Liver (tissue), 10 donors: ENCODE measurements at places on chromosomes 7 and 10.

DNA sequence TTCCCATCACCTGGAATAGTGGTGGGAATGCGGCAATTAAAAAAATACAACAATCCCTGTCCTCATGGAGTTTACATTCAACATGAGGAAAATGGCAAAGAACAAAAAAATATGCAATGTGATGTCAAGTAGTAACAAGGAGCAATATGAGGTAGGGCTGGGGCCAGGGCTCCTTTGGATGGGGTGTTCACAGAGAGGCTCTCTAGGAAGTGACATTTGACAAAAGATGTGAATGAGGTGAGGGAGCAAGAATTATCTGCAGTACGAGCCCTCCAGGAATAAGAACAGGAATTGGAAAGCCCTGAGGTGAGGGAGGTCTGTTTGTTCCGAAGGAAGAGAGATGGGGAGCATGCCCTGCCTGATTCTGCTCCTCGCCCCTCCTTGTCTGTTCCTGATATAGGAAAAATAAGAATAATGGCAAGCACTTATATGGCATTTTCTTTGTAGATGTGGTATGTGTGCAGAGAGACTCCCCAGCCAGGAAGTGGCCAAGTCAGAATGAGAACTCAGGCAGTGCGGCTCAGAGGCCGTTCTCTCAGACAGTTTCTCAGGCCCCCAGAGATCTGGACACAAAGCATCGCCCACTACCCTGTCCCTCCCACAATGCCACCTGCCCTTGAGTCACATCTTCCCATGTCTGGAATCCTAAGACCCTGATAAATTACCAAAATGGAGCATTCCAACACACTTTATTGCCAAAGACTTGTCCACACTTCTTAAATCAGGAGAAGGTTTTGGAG, 105.6 kb downstream of the APBB1IP start:
- no peaks in the 10 kb centered on the region for H3K27me3 ChIP-seq
- no peak for DNase-seq
- no peak overlapping the region for H3K4me3 ChIP-seq
- peaks cover 14% of the 10 kb centered on the region for H3K36me3 ChIP-seq

- H3K4me1 ChIP-seq = peaks cover 26% of the 10 kb centered on the region
- DNase-seq = peak; percentile 68
- no peak overlapping the region for H3K27ac ChIP-seq
Measured at GRCh38 chr7:127792528-127793342, 140.7 kb downstream of the SND1 start.

DNA sequence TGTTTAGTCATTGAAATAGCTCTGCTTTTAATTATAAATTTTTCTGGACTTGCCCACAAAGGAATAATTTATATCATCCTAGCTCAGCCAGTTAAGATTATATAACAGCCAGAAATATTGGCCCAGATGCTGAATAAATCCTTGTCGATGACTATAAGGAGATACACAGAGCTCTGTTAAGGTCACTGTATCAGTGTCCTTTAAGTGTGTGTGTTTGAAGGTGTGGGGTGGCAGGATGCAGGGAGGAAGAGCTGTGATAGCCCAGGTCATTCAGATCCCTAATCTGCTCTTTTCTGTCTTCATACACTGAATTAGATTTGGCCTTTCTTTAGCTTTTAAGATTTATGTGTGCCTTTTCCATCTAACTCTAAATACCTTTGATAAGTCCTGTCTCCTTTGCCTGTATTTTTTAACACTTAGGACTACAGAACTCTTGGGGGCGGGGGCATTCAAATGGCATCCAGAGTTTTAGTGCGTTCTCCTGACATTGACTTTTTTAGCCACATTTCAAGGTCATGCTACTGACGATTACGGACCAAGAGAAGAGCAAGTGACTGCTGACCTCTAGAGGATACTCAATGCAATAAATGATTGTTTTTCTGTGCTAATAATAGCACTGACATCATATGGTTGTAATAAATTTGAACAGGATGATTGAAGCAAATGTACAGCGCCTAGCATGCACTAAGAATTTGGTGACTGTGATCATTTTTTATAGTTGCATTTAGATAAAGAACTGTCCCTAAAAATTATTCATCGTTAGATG, 172.3 kb downstream of the CACNB2 start:
- peak overlapping the region; percentile 30 for H3K27ac ChIP-seq
- no peak overlapping the region for H3K4me3 ChIP-seq
- H3K4me1 ChIP-seq = peaks cover 3% of the 10 kb centered on the region
- no peak for DNase-seq
- no peaks in the 10 kb centered on the region for H3K36me3 ChIP-seq
- H3K27me3 ChIP-seq = no peaks in the 10 kb centered on the region

GRCh38 chr7:124667312-124668153, 98.1 kb downstream of the GPR37 start:
- no peak overlapping the region for H3K4me3 ChIP-seq
- H3K36me3 ChIP-seq = no peaks in the 10 kb centered on the region
- DNase-seq = no peak
- H3K4me1 ChIP-seq = peaks cover 5% of the 10 kb centered on the region
- no peak overlapping the region for H3K27ac ChIP-seq

- no peaks in the 10 kb centered on the region for H3K36me3 ChIP-seq
- H3K27me3 ChIP-seq = no peaks in the 10 kb centered on the region
- H3K4me1 ChIP-seq = no peaks in the 10 kb centered on the region
- no peak overlapping the region for H3K4me3 ChIP-seq
Measured at GRCh38 chr10:11587722-11588259, 23.7 kb downstream of the USP6NL start.

GRCh38 chr10:89419548-89419947, 5.2 kb downstream of the IFIT5 start:
- H3K27me3 ChIP-seq = no peaks in the 10 kb centered on the region
- H3K4me3 ChIP-seq = no peak overlapping the region
- peaks cover 16% of the 10 kb centered on the region for H3K4me1 ChIP-seq
- no peak overlapping the region for H3K27ac ChIP-seq

DNA sequence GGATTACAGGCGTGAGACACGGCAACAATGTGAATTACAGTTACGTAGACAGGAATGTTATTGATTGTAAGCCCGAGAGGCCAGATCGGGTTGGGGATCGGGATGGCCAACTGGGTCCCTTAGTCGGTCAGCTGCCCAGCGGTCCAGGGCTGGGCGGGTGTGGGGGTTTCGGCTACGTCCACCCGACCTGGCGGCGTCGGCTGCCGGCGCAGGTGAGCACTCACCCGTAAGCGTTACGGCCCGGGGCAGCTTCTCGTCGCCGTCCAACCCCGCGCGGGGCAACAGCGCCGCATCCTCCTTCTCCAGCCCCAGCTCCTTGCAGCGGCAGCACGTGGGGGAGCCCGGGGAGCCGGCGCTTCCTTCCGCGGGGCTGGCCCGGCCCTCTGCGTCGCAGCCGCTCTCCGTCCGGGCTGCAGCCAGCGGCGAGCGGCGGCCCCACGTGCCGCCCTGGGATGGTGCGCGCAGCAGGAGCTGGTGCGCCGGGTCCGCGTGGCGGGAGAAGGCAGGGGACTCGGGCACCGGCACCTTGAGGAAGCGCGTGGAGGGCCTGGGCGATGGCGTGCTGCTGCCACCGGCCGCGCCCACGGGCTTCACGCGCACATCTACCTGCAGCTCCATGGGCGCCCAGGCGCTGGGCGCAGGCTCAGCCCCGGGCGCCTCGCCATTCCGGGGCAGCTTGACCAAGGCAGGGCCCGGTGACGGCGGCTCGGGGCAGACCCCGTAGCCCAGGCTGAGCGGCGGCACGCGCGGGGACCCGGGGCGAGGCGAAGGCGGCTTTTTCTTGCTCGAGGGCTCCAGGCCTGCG, 609 bp downstream of the KLRG2 start:
- no peak overlapping the region for H3K27ac ChIP-seq
- H3K36me3 ChIP-seq = no peaks in the 10 kb centered on the region
- peaks cover 8% of the 10 kb centered on the region for H3K4me1 ChIP-seq
- peaks cover 8% of the 10 kb centered on the region for H3K27me3 ChIP-seq
- no peak for DNase-seq
- H3K4me3 ChIP-seq = no peak overlapping the region

- H3K27me3 ChIP-seq = no peaks in the 10 kb centered on the region
- DNase-seq = peak; percentile 5
- H3K4me1 ChIP-seq = no peaks in the 10 kb centered on the region
- H3K4me3 ChIP-seq = no peak overlapping the region
- no peaks in the 10 kb centered on the region for H3K36me3 ChIP-seq
Measured at GRCh38 chr10:1393481-1393880, 337.3 kb downstream of the WDR37 start.

DNA sequence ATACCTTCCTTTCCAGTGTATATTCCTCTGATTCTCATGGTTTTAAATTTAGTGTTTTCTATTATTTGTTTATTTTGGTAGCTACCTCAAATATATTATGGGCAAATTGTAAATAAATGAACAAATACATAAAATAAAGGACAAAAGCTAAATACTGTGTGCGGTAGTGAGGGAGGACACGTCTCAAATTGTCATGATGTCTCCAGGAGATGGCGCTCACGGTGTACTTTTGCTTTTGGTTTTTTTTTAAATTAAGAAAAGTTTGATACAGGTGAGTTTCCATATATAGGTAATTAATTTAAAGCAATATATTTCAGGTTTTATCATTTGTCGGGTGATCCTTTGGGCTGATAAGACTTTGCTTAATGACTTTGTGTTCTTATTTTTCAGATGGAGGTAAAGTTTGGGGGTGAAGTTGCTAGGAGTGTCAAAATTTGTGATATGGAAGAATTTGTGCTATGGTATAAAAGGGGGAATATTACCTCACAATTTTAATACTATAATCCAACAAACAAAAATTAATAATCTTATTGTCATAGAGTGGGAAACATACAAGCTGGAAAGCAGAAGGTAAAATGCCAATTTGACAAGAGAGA, 68.4 kb upstream of the TMEM229A start:
- no peaks in the 10 kb centered on the region for H3K36me3 ChIP-seq
- no peak overlapping the region for H3K27ac ChIP-seq
- H3K4me3 ChIP-seq = no peak overlapping the region
- H3K27me3 ChIP-seq = no peaks in the 10 kb centered on the region
- H3K4me1 ChIP-seq = no peaks in the 10 kb centered on the region

GRCh38 chr7:156432018-156432417, 208.6 kb upstream of the RNF32 start:
- no peak for DNase-seq
- no peaks in the 10 kb centered on the region for H3K27me3 ChIP-seq
- H3K4me3 ChIP-seq = no peak overlapping the region
- H3K4me1 ChIP-seq = no peaks in the 10 kb centered on the region

DNA sequence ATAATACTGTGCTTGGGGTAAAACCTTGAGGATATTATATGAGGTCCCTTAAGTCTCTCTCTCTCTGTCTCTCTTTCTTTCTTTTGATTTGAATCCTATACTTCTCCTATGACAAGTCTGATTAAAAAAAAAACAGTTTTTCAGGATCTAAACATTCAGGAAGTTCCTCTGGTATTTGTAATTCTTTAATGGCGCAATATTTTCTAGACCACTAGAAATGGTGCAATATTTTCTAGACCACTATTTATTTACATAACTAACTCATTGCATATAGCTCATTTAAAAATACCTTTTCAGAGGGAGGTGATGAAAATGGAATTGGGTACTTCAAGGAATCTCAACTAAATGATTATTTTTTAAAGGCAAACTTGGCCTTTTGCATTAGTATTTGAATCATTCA, 1235.3 kb downstream of the GATA3 start:
- H3K27ac ChIP-seq = no peak overlapping the region
- H3K4me3 ChIP-seq = no peak overlapping the region
- no peaks in the 10 kb centered on the region for H3K4me1 ChIP-seq
- no peaks in the 10 kb centered on the region for H3K36me3 ChIP-seq
- DNase-seq = no peak

DNA sequence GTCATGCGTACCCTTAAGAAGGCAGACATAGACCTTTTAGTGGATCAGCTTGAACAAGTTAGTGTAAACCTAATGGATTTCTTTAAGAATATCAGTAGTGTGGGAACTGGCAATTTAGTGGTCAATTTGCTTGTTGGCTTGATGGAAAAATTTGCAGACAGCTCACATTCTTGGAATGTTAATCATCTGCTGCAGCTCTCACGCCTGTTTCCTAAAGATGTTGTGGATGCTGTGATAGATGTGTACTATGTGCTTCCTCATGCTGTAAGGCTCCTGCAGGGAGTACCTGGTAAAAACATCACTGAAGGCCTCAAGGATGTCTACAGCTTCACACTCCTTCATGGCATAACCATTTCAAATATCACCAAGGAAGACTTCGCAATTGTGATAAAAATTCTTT, 103.4 kb downstream of the ABCA13 start:
- H3K4me1 ChIP-seq = no peaks in the 10 kb centered on the region
- no peaks in the 10 kb centered on the region for H3K36me3 ChIP-seq
- no peak overlapping the region for H3K4me3 ChIP-seq
- no peak overlapping the region for H3K27ac ChIP-seq
- no peak for DNase-seq
- no peaks in the 10 kb centered on the region for H3K27me3 ChIP-seq

DNA sequence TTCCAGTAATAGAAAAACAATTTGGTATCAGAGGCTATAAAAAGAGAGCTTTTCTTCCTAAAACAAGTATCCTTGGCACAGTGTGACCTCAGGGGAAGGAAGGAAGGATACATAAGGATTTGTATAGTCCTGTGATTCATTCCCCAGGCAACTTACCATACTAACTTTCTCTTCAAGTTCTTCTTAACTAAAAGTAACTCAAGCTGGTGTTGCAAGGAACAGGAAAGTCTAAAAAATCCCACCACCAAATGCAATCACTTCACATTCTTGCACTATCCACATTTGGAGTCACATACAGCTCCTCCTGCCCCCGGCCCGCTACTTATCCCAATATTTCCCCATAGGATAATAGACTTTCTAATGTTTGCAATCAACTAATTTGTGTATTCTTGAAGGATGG, 84.8 kb downstream of the PRKAG2 start:
- DNase-seq = no peak
- no peaks in the 10 kb centered on the region for H3K27me3 ChIP-seq
- H3K27ac ChIP-seq = peak overlapping the region; percentile 90
- no peak overlapping the region for H3K4me3 ChIP-seq

- H3K27ac ChIP-seq = no peak overlapping the region
- H3K27me3 ChIP-seq = no peaks in the 10 kb centered on the region
- peaks cover 23% of the 10 kb centered on the region for H3K4me1 ChIP-seq
- no peaks in the 10 kb centered on the region for H3K36me3 ChIP-seq
Measured at GRCh38 chr10:97717627-97718026, 4.1 kb downstream of the MARVELD1 start.

DNA sequence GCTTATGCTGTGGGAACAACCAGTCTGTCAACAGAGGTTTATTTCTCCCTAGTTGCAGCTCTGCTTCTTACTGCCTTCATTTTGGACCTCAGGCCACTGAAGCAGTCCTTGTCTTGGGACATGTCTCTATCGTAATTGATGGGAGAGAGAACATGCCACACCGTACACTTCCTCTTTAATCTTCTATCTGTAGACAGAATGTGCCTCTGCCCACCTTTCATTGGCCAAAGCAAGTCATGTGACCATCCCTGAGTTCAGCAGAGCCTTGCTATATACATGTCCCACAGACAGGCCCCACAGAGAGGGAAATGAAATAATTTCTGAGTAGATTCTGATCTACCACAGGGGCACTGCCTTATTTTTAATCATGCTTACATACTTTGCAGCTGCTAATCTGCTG, 98.0 kb downstream of the KCND2 start:
- no peaks in the 10 kb centered on the region for H3K36me3 ChIP-seq
- no peak overlapping the region for H3K27ac ChIP-seq
- no peak for DNase-seq
- H3K4me3 ChIP-seq = no peak overlapping the region
- no peaks in the 10 kb centered on the region for H3K27me3 ChIP-seq
